H1 (cell line): ENCODE measurements at places on chromosomes 2 and 18.
A peak's percentile ranks its signal among the peaks of the same experiment; 100 is the strongest.

- DNase-seq: no peak
These were observed 14.6 kb upstream of the DNAJC27 start for GRCh38 chr2:24986372-24986771.

GRCh38 chr2:128715360-128715759 is 396.7 kb upstream of the HS6ST1 start:
- DNase-seq: no peak

DNA sequence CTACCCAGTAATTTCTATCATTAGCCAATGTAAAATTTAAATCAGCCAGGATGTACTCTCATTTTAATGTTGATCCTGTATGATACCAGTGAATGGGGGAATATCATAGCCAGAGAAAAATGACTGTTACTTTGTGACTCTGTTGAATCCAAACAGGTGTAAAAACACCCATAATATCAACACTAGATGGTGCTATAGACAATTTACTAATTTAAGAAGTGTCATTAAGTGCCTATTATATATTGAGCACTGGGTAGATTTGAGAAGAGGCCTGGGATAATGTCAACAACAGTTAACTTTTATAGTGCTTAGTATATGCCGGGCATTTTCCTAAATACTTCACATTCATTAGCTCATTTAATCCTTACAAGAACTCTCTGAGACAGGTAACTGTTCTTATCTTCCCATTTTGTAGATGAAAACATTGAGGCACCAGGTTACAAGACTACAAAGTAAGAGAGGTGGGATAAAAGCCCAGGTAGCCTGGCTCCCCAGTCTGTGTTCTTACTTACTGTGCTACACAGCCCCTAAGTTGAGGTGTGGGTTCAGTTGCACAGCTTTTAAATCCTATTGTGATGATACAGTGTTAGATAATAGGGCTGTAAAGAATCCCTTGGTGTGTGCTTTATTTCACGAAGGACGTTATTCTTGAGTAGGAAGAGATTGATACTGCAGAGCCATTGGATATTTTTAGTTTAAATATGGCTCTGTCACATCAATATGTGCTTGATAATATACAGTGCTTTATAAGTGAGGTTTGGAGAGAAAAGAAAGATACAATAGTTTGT is 325.5 kb downstream of the AGPS start:
- no peak for DNase-seq

- no peak for DNase-seq
These were observed 187.8 kb upstream of the COL3A1 start for GRCh38 chr2:188786368-188786841.

DNA sequence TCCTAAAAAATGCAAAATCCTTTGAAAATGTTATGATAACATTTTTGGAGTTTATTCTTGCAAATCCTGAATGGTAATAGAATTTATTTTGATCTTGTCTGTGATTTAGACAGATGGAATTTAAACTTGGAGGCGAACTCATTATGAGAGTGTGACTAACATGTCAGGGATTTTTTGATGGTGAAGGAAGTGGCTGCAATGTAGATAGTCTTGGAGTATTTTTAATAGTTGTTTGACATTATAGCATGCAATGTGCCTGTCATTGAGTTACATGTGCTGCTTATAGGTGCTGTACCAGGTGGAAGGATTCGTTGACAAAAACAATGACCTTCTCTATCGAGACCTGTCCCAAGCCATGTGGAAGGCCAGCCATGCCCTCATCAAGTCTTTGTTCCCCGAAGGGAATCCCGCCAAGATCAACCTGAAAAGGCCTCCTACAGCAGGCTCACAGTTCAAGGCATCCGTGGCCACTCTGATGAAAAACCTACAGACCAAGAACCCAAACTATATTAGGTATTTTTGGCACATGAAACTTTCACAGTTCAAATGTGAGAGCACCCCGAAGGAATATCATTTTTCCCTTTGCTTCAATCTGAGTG is 141.8 kb downstream of the MYO1B start:
- DNase-seq: no peak

DNA sequence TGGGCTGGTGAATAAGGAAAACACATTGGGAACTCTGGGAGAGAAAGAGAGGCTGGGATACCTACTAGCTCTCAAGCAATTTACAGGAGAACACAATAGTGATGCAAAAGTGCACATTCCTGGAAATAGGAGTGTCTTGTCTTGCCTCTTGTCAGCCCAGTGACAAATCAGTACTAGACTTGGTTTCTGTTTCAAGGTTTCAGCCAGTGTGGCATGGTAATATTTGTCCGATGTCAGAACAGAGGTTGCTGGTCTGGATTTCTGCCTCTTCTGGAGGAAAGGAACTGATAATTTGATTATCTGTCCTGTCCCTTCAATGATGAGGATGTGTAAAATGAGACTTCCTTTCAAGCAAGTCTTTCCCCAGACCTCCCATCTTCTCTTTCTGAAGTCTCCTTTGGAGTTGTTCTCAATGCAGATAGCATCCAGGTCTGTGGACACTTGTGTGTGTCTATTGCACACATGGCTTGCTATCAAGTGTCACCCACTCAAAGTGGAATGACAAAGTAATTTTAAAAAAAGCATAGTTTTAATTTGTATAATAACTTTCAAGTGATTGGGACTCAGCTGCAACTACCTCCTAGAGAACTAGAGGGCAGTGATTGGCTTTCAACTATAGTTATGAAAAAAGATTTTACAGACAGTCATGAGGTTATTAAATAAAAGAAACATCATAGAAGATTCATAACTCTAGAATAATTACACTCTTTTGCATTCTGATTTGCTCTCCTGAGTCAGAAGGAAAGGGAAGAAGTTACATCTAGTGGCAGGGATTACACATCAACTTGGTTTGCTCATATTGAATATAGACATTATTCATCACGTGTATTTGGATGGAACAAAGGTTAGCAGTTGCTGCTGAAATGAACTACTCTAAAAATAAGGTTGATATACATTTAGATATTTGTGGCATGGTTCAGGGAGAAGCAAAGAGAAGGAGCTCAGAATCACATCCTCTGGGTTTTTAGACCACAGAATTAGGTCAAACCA is 4.5 kb downstream of the GPR39 start:
- no peak for DNase-seq

GRCh38 chr2:120066800-120067547 is 54.1 kb downstream of the EPB41L5 start:
- no peak for DNase-seq

DNA sequence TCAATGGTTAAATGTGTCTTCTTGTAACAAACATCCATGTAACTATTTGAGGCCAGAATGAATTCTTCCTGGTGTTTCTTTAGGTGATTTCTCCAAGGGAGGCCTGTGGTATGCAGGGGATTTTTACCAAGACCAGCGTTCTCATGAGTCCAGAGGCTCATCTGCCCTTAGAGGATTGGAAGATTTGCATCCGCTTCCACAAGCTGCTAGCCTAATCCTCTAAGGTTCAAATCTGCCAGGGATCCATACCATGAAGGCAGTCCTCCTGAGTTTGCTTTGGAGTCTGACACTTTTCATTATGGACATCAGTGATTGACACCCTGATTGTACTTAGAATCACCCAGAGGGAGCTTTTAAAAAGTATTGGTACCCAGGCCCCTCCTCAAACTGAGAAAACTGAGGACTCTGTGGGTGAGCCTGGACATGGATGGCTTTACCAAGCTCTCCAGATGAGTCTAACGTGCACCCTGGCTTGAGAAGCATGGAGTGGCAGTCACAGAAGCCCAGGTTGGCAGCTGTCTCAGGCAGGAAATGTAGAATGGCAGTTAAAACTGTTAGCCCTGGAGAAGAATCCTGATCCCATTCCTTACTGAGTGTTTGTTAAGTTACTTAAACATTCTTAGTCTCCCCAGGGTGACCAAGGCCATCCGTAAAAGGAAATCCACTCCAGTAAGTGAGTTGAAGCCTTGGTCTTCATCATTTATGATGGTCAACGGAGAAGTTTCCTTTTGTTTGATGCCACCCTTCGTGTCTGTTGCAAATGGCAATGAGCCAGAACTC is 95.3 kb upstream of the RMDN2 start:
- no peak for DNase-seq

- no peak for DNase-seq
These were observed 850.4 kb upstream of the FSHR start for GRCh38 chr2:50004667-50005066.

DNA sequence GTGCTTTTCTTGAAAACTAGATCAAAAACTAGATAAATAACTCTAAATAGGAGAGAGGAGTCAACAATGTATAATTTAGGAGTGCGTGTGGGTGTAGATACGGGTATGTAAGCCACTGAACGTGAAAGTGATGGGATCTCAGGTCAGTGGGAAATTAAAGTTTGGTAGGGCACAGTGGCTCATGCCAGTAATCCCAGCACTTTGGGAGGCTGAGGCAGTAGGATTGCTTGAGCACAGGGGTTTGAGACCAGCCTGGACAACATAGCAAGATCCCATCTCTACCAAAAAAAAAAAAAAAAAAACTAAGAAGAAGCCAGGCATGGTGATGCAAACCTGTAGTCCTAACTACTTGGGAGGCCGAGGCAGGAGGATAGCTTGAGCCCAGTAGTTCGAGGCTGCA is 247.1 kb downstream of the ANAPC1 start:
- DNase-seq: no peak

DNA sequence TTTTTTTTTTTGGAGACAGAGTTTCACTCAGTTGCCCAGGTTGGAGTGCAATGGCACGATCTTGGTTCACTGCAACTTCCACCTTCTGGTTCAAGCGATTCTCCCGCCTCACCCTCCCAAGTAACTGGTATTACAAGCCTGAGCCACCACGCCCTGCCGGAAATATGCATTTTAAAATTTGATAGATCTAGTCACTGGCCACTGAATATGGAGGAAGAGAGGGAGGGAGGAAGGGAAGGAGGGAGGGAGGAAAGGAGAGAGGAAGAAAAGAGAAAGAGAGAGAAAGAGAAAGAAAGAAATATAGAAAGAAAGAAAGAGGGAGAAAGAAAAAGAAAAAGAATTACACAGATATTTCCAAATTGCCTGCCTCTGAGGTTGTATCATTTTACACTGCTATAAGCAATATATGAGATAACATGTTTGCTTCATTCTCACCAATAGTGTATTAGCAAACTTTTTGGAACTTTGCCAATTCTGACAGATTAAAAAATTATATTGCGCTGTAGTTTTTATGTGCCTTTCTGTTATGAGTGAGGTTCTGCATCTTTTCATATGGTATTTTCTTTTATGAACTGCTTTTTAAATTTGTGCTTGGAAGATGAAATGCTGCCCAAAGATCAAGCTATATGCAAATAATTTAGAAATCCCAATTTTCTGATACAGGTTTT is 161.2 kb upstream of the MAP3K20 start:
- DNase-seq: no peak

GRCh38 chr2:14960686-14961324 is 328.3 kb downstream of the LRATD1 start:
- no peak for DNase-seq

- DNase-seq: no peak
These were observed 57.2 kb downstream of the LBH start for GRCh38 chr2:30288561-30288960.

- DNase-seq: peak; percentile 79
These were observed 26.1 kb downstream of the KCTD18 start for GRCh38 chr2:200483729-200484198.

- peak; percentile 59 for DNase-seq
These were observed 1.1 kb downstream of the HPCAL1 start for GRCh38 chr2:10303694-10304378.

GRCh38 chr18:3603421-3604234 is 153.7 kb downstream of the TGIF1 start:
- peak; percentile 85 for DNase-seq

GRCh38 chr2:582792-583528 is 94.2 kb downstream of the TMEM18 start:
- no peak for DNase-seq

DNA sequence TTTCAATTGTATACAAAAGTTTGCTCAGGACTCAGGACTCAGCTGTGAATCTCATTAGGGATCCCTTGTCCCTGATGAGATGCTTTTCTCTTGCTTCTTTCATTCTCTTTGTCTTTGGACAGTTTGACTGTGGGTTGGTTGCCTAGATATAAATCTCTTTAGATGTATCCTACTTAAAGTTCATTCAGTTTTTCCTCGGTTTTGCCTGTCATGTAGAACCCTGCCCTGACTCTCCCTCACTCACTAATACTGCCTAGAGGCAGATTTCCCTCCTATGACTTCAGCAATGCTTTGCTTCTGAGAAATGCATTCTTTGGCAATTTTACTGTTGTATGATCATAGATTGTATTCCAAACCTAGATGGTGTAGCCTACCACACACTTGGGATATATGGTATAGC is 421.4 kb upstream of the TCF4 start:
- DNase-seq: no peak

DNA sequence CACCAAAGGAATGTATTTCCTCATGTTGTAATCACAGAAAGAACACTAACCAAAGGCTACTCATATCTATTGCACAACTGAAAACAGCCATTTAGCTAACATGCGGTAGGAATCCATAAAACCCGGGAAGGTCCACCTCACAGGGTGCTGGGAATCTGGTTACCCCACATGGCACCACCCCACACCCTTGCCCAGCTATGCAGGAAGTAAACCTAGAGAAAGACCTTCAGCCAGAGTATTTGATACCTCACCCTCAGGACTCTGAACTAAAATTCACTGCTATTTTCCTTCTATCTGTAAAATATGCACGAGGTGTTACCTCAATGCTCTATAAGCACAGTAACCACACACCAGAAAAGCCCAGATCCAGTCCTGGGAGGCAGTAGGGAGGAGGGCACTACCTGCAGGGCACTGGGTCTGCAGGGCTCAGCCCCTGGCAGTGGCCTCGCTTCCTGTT is 45.8 kb downstream of the PTPN2 start:
- DNase-seq: no peak

GRCh38 chr2:225100269-225100668 is 58.0 kb upstream of the DOCK10 start:
- no peak for DNase-seq

DNA sequence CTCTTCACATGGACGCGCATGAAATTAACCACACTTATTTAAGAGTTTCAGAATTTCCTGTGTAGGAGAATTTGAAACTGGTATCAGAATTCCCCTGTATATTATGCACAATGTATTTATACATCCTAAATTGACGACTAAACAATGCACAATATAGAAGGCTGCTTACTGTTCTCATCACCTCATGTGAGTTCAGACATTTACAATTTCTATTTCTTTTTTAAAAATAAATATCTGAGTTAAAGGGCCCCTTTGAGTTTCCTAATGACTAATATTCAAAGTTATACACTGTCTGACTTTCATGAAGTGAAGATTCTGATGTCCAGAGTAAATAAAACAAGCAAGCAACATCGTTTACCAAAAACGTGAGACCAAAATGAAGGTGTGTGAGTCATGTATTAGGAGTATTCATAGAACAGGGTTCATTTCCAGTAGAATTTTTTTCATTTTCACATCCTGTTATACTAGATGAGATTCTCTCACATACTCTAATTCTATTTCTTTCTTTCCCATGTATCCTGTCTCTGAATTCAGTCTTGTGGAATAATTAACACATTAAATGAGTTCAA is 406.2 kb downstream of the NUP35 start:
- DNase-seq: no peak
